ENCODE measurements at places on chromosomes 6 and 20. TPM values are rescaled to one million over a fixed set of nuclear protein-coding genes. Genes with fewer than 3 reads are reported as not detected.

DNA sequence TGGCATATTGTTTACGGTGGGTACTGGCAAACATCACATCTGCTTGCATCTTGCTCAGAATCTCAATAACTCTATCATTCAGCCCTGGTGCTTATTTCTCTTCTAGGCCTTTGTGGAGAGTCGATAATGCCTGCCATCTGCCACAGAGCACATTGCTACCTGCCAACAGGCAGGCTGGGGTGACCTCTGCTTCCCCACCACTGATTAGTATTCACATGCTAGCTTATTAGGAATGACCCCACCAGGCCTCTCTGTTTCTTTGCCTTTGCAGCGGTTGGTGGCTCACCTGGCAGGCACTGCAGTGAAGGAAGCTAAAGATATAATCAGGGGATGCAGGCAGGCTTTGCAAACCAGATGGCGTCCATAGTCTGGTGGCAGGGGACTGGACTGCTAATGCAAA, 154.5 kb downstream of the MMS22L start:
- DNase-seq = no peak

DNA sequence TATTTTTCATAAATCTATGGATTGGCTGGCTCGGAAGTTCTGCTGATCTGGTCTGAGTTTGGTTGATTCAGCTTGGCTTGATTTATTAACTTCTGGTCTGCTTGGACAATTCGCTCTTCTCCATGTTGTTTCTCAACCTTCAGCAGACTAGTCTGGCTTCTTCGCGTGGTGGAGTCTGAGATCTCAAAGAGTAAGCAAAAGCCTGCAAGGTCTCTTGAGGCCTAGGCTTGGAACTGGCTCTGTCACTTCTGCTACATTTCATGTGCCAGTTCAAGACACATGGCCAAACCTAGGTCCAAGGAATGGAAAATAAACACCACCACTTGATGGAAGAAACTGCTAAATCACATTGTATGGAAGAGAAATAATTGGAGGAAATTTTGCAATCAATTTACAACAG, 115.1 kb upstream of the JAG1 start:
- DNase-seq = no peak

DNA sequence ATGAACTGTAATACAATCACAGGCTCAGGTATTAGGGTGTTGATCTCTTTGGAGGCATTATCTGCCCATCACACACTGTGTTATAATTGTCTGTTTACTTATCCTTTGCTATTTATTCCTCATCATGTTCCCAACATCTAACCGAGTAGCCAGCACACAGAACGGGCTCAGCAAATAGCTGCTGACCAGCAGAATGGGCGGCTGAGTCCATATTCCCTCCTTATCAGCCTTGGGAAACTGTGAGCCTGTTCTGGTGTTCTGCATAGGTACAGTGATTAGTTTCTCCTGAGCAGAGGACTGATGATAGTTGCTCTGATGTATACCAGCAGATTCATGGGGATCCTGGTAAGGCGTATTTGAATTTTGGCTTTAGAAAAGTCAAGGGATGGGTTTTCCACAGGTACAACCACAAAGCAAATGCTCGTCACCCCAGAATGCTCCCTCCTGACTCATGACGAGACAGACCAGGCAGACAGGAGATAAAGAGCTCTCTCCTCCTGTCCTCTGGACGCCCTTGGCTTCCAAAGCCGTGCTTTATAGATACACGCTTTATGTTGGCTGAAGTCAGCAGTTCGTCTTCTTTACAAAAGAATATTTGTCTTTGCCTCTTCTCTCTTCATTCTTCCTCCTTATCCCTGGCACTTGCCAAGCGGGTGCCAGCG, 166.7 kb downstream of the TTLL2 start:
- no peak for DNase-seq

DNA sequence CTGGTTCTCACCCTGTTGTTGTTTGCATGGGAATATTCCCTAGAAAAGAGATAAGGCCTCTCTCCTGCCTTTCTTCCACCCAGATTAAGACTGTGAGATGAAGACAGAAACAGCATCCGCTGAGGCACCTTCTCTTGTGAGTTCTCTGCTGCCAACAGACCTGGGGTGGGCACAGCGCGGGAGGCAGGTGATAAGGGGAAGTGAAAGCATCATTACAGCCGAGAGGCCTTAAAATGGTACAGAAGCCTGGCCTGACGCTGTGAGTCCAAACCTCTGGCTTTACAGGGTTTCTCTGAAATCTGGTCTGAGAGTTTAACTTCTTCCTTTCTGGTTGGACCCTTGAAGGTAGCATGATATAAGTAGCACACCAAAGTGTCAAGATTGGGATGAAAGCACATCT, 21.0 kb upstream of the IYD start:
- DNase-seq = no peak

- DNase-seq = no peak
Observed at GRCh38 chr20:57078116-57078515, 188.3 kb downstream of the BMP7 start.

DNA sequence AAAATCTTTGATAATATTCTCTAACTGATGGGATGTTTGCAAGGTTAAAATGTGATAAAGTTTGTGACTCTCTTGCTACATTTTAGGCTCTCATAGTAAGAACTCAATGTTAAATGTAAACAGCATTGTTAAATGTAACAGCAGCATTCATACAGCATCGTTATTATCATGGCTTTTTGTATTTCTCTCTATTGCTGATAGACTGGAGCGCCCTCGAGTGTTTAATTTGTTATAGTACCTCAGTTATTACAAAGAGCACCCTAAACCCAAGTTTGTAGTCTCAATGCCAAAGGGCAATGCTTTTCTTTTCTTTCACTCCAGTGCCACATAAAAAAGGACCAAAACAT, 14.9 kb upstream of the TTPAL start:
- DNase-seq = peak; percentile 67

- no peak for DNase-seq
Observed at GRCh38 chr6:52418606-52419005, 1.5 kb upstream of the EFHC1 start.

DNA sequence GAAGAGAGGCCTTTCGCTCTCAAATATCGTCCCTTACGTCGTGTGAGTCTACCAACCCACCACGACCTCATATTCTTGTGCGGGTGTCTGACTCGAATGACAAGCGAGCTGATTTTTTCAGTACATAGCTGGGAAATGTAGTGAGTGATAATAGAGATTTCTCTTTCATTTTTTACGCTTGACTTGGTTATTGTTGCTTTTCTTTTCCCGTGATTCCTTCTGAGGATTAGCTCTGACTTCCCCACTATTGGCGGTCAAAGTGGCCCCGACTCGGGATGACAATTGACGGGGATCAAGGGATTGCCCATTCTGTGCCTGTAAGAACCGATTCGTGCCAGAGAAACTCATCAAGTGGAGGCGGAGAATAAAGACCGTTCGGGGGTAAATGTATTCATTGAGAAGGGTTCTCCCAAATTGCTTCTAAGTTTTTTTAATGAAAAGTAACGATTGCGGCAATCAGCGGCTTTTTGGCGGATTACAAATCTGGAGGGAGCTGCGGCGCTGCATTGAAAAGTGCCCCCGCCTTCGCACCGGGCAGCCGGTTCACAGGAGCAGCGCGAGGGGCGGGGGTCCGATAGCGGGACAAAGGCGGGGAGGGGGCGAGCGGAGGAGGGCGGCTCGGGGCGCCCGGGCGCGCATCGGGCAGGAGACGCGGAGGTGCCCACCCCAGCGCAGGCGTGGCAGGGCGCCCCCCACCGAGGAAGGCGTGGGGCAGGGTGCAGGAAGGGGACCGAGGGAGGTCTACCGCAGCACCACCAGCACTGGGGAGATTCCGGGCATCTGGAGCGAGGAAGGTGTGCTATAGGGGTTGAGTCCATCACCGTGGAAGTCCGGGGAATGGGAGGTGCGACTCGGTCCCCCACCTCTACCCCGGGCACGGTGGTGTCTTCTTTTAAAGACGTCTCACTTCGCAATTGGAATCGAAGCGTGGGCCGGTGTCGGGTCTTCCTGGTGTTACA, 44.5 kb upstream of the OSTM1 start:
- DNase-seq = peak; percentile 12

GRCh38 chr6:14919038-14919670, 326.7 kb upstream of the JARID2 start:
- DNase-seq = no peak

GRCh38 chr6:80457439-80457933, 351.0 kb downstream of the BCKDHB start:
- DNase-seq = peak; percentile 99

- peak; percentile 90 for DNase-seq
Observed at GRCh38 chr6:2790588-2791449, 25.6 kb downstream of the WRNIP1 start.

DNA sequence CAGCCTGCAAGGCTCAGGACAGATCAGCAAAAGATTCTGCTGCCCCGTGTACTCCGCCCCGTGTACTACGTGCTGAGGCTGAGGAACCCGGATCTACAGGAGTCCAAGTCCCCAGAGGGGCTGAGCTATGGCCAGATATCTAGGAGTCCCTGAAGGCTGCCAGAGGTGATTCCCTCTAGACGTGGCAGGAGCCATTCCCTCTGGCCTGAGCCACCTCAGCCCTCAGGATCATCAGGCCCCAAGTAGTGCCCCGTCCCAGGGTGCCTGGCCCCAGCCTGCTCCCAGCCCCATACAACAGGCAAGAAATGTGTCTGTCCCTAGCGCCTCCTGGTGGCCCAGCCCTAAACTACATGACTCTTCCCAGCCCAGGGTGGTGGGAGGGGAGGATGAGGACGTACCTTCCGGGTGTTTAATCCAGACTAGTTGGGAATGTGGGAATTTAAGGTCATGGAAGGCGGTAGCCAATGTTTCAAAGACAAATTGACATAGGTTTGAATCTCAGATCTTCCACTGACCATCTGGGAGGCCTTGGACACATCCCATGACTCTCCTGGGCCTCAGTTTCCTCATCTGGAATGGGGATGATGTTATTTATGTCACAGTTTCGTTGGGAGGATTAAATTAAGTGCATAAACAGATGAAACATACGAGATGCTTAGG, 49.4 kb upstream of the PTPN1 start:
- peak; percentile 84 for DNase-seq

DNA sequence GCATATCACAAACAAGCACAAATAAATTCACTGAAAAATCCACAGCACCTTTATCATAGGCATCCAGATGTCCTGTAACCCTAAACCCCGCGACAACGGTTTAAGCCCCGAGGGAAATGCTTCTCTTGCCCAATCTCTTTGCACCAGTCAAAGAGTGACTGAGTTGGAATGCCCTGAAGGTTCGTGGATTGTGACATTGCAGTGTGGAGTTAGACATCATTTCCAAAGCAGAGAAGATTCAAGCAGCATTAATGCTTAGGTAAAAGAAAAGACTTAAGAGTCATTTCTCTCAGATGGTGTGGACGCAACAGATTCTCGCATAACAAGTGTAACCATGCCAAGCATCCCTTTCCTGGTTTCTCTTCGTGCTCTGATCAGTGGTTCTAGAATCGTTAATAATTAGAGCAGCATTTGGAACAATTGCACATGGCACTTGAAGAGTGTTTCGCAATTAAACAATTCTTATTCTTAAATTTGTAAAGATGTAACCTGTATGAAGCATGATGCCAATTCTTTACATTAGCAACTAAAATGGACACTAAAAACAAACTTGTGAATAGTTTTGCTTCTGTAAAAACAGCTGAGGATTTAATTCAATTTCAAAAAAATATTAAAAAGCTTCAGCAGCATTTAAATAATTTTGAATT, 121.6 kb downstream of the HIVEP2 start:
- DNase-seq = no peak

GRCh38 chr6:107652526-107653182, 162.7 kb downstream of the SOBP start:
- peak; percentile 51 for DNase-seq

GRCh38 chr20:61855286-61855685, 210.4 kb downstream of the TAF4 start:
- DNase-seq = no peak

DNA sequence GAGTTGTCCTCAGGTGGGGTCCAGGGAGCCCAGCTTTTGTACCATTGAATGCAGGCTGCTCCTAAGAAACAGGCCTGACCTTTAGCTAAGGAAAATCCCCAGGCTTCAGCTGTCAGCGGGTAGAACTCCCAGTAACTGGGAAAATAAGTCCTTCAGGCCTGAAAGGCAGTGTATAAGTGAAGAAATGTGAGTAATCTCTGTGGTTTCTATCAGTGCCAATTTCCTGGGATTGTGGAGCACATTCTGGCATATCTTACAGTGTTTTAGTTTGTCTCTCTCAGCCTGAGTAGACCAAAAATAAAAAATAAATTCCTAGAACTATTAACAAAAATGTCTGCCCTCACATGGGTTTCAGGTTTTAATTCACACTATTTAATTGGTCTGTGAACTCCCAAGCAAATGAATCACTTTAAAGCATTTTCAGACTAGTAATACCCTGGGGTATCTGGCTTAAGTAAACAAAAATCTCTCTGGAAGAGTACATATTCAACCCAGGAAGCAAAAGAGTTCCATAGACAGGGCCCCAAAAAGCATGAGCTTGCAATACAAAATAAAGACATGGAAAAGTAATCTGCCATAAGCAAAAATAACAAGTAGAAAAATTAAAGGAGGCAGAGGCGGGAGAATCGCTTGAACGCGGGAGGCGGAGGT, 566.2 kb upstream of the NOX3 start:
- peak; percentile 87 for DNase-seq

DNA sequence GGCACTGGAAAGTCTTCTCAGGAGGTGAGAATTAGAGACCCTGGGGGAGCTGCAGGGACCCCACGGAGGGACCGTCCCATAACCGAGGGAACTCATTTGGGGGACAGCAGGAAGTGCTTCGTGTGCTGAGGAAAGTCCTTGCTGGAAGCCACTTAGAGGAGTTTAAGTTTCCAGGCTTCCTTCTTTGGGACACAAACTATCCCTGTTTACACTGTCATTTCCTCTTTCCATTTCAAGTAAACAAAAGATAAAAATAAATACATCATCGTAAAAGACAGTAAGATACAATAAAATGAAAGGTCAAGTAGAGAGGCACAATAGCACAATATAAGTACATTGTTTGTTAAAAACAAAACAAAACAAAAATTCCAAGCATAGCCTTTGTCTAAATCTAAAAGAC, 101.2 kb downstream of the TTLL2 start:
- no peak for DNase-seq

The TRIM15 gene
- total RNA-seq = not detected

The KIF6 gene
- 0.08 TPM for total RNA-seq

The KCNK16 gene
- total RNA-seq = not detected

The VNN1 gene
- total RNA-seq = 0.33 TPM

The SIGLEC1 gene
- total RNA-seq = 0.08 TPM

The FAM209A gene
- not detected for total RNA-seq

The EYA2 gene
- 1.6 TPM for total RNA-seq

The MYMX gene
- total RNA-seq = not detected

The HLA-DOB gene
- total RNA-seq = not detected

The TREML1 gene
- total RNA-seq = not detected

The SEC63 gene
- 49.5 TPM for total RNA-seq

The MYBL2 gene
- 1.6 TPM for total RNA-seq

The GPRC6A gene
- not detected for total RNA-seq

The SMOC2 gene
- total RNA-seq = not detected

The BACH2 gene
- 0.65 TPM for total RNA-seq

The MRPS18B gene
- total RNA-seq = 110 TPM

The IL17A gene
- total RNA-seq = not detected

The MUCL3 gene
- under 0.01 TPM for total RNA-seq

The ANKRD66 gene
- not detected for total RNA-seq

The TTBK1 gene
- total RNA-seq = not detected

The CTCFL gene
- total RNA-seq = not detected

The BTN2A1 gene
- total RNA-seq = 11.7 TPM

The CDKN1A gene
- 246 TPM for total RNA-seq
